PC-9 (cell line): ENCODE measurements at places on chromosomes 5 and 9. TPM values are rescaled to one million over a fixed set of nuclear protein-coding genes. Genes with fewer than 3 reads are reported as not detected.

DNA sequence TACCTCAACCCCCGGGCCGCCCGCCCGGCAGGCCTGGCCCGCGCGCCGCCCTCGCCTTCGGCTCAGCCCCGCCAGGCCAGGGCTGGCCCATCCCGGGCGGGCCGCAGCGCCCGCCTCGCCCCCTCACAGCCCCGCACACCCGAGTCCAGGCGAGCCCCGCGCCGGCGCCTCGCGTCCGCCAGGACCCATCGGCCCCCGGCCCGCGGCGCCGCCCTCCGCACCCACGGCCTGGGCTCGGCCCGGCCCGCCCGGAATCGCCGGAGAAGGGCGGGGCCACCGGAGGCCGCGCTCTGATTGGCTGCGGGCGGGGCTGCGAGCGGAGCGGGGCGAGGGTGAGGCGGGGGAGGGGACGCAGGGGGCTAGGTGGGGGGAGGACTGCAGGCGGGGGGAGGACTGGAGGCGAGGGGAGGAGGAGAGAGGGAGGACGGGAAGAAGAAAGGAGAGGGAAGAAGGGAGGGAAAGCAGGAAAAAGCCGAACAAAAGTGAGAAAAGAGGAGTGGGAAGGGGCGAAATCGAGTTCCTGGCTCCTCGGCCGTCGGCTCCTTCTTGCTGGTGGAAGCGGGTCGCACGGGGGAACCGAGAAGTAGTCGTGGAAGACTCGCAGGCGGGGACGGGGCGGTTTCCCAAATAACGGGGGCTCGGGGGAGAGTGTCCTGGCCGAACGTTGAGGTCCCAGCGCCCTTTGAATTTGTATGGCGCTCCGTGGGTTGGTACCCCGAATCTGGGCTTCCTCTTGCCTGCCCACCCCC, 472 bp upstream of the UBTD2 start:
- H3K27ac ChIP-seq, result no peak overlapping the region
- H3K4me3 ChIP-seq, result peak overlapping the region; percentile 98

- peaks cover 3% of the 10 kb centered on the region; the same call in 1 of the 2 replicates for H3K27me3 ChIP-seq
- H3K36me3 ChIP-seq, result no peaks in the 10 kb centered on the region
- no peak overlapping the region for H3K27ac ChIP-seq
- DNase-seq, result no peak
- no peak overlapping the region for H3K4me3 ChIP-seq
- no peaks in the 10 kb centered on the region for H3K4me1 ChIP-seq
These were observed 101.7 kb downstream of the SNCAIP start for GRCh38 chr5:122413722-122414121.

DNA sequence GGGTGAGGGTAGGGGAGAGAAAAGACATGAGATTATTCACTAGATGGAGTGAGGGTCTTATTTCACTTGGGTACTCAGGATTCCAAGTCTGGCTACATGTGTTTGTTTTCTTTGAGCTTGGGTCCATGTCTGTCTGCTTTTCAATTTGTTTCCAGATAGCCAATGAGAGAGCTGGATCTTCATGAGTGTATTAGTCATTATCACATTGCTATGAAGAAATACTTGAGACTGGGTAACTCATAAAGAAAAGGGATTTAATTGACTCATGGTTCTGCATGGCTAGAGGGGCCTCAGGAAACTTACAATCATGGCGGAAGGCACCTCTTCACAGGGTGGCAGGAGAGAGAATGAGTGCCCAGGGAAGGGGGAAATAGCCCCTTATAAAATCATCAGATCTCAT, 196.8 kb upstream of the TRIM32 start:
- H3K4me1 ChIP-seq, result no peaks in the 10 kb centered on the region
- no peak for DNase-seq
- H3K4me3 ChIP-seq, result no peak overlapping the region
- no peaks in the 10 kb centered on the region for H3K36me3 ChIP-seq
- no peak overlapping the region for H3K27ac ChIP-seq
- no peaks in the 10 kb centered on the region for H3K27me3 ChIP-seq

GRCh38 chr5:142007237-142007544, 5.6 kb downstream of the GNPDA1 start:
- no peaks in the 10 kb centered on the region for H3K4me1 ChIP-seq
- no peaks in the 10 kb centered on the region for H3K27me3 ChIP-seq
- H3K27ac ChIP-seq, result no peak overlapping the region
- H3K36me3 ChIP-seq, result 0 out of 2 replicates have a peak, but pooled peaks cover 8% of the 10 kb centered on the region
- no peak for DNase-seq
- H3K4me3 ChIP-seq, result no peak overlapping the region

GRCh38 chr9:136345281-136346156, 18.0 kb downstream of the DNLZ start:
- no peaks in the 10 kb centered on the region for H3K27me3 ChIP-seq
- no peak overlapping the region for H3K27ac ChIP-seq
- peak; percentile 87 for DNase-seq
- H3K4me1 ChIP-seq, result peaks cover 7% of the 10 kb centered on the region; the same call in 1 of the 2 replicates

DNA sequence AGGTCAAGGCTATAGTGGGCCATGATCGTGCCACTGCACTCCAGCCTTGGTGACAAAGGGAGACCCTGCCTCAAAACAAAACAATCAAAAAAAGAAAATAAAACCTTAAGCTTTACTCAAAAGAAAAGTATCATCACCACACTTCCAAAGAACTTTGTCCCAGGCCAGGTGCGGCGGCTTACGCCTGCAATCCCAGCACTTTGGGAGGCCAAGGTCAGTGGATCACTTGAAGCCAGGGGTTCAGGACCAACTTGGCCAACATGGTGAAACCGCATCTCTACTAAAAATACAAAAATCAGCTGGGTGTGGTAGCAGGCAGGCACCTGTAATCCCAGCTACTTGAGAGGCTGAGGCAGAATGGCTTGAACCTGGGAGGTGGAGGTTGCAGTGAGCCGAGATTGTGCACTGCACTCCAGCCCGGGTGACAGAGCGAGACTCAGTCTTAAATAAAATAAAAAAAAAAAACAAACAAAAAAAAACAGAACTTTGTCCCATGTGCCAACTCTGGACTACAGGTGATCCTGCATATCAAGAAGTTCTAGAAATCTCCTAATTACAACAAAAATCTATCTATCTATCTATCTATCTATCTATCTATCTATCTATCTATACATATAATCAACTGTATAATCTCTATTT, 19.7 kb downstream of the CLINT1 start:
- no peak for DNase-seq
- no peak overlapping the region for H3K4me3 ChIP-seq

GRCh38 chr9:37324261-37324683, 98.2 kb upstream of the GRHPR start:
- no peaks in the 10 kb centered on the region for H3K27me3 ChIP-seq
- H3K27ac ChIP-seq, result no peak overlapping the region
- no peaks in the 10 kb centered on the region for H3K4me1 ChIP-seq

The PLPPR1 gene
- not detected in 2 replicates for total RNA-seq

The SPACA9 gene
- total RNA-seq, result 18.4 and 19.2 TPM in 2 replicates
